ENCODE measurements at places on chromosomes 3 and 15.
A peak's percentile ranks its signal among the peaks of the same experiment; 100 is the strongest.

GRCh38 chr3:186261638-186262037 is 100.4 kb downstream of the DGKG start:
- DNase-seq, result no peak

DNA sequence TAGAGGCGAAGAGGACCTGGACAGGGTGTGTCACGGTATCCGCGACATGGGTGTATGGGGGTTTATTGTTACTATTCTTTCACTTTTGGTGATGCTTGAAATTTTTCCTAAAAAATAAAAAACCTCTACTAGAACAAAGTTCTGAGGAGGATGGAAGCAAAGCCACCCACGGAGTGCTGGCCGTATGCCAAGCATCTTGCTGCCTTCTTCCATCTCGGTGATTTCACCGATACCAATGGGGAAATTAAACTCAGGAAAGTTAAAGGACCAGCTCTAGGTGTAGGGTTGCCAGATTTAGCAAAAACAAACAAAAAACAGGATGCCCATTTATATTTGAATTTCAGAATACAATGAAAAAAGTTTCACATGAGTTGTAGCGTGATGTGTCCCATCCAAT is 33.9 kb downstream of the SMAD6 start:
- no peak for DNase-seq

- DNase-seq, result no peak
Measured at GRCh38 chr3:28905798-28906197, 375.1 kb upstream of the RBMS3 start.

GRCh38 chr15:48170981-48171380 is 7.1 kb downstream of the MYEF2 start:
- no peak for DNase-seq

- DNase-seq, result no peak
Measured at GRCh38 chr3:117762621-117763037, 1053.0 kb downstream of the TUSC7 start.

- DNase-seq, result no peak
Measured at GRCh38 chr3:82004266-82004665, 242.8 kb upstream of the GBE1 start.

GRCh38 chr3:105944721-105945120 is 75.9 kb upstream of the CBLB start:
- no peak for DNase-seq

DNA sequence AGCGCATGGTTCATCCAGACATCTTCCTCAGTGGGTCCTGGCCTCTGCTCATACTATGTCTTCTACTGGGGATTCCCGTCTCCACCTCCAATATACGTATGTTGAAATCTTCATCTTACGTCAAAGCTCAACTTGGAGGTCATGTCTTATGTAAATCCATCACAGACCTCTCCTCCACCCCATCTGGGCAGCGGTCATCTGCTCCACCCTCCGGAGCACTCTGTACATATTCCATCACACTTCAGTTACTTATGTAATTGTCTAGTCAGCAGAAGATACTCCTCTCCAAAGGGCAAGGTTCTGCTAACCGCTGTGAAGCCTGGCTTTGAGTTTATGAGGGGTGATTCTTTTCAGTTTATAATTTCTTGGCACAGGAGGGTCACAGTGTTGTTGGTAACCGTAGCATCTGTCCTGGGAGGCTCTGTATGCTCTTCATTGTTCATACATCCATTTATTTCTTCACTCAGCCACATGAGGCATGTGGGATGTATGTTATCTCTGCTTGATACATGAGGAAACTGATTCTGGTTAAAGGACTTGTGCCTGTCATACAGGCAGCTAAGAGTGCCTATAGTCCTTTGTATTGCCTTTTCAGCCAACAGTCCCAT is 22.1 kb downstream of the MAP2K1 start:
- DNase-seq, result no peak

DNA sequence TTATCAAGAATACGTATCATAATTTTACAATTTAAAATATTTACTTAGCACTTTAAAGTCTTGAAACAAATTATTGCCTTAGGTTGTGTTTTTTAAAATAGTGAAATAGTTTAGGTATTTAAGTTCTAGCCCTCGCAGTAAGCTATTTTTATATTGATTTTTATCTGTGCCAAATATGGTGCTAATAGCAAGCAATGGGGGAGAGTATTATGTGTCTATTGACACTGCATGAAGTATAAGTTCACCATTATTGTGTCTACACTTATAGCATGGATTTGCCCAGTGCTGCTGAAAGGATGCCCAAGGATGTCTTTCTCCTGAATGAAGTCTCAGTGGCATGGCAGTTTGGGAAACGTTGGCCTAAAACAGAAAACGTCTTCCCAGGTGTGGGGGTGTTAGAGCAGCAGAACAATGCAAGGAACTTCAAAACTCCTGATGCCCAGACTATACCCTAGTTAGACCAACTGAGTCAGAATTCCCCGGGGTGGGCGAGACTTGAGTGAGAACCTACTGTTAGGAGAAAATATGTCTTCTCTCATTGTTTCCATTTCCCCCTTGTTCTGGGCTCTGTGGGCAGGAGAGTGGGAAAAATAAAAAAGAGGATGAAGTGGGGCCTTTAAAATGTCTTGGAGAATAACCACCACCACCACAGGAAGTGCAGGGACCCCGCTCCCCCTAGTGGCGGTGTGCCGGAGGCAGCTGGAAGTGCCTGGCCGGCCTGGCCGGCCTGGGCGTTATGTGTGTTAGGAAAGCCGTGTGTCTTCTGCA is 104.2 kb upstream of the SLC7A14 start:
- DNase-seq, result peak; percentile 29

DNA sequence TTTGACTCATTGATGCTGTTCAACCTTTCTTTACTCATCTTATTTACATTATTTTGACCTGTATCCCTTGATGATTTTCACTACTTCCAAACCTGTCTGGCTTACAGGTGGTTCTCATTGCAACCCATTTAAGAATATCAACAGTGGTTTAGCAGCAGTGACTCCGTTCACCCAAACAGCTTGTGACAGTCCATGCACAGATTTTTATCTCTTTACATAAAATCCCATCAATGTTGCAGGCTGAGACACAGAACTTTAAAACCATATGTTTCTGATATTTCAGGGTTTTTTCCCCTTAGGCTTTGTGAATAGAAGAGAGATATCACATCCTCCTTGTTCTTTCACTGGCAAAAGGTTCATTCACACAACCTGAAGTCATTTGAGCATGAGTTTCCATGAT is 149.1 kb upstream of the CDIN1 start:
- no peak for DNase-seq

DNA sequence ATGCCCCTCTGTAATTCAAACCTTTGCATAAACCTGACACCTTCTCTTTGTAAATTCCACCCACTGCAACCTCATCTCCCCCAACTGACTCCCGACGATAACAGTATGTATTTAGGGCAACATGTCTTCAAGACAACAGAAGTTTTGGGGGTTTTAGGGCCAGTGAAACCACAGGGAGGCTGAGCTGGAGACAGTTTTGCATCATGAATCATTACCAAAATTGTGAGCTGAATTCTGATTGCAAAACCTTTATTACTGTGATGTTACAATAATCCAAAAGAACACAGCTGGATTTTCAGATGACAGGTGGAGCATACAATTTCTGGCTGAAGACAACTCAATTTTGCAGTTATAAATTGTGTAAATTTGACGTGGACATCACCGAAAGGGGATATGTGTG is 281.3 kb upstream of the TTC14 start:
- no peak for DNase-seq

GRCh38 chr15:74144153-74144775 is 13.9 kb downstream of the ISLR2 start:
- no peak for DNase-seq
